EH (cell line): ENCODE measurements at places on chromosomes 3 and 15.

DNA sequence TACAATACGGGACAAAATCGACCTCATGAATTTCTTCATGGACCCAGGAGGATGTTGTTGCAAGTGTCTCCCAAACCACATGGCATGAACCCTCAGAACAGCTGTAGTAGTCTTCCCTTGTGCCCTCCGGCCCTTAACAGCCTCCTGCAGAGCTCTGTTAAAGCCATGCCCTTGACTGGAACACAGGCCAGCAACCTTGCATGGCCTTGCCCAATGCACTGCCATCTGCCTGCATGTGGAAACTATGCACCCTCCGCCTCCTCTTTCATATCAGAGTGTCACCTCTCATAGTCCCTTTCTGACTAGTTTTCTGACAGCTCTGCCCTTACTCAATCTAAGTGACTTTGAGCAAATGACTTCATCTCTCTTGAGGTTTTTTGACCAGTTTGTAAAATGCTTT lies 39.4 kb upstream of the TRIM71 start:
- DNase-seq: no peak

DNA sequence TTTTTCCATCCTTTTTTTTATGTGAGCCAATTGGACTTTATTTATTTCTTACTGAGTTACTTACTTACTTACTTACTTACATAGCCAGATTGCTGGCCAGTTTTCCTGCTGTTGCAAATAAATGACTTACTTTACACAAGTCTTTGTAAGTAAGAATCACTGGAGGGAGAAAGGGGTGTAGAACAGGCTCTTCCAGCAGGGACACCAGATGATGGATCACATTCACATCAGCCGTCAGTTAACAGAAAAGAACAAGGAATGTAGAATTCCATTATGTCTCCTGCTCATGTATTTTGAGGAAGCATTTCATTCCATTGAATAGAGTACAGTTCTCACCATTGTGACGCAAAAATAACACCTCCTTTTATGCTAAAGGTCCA lies 188.6 kb downstream of the FNDC3B start:
- no peak for DNase-seq

- DNase-seq: peak; percentile 32
Observed at GRCh38 chr3:113436809-113437208, 4.5 kb downstream of the CFAP44 start.

DNA sequence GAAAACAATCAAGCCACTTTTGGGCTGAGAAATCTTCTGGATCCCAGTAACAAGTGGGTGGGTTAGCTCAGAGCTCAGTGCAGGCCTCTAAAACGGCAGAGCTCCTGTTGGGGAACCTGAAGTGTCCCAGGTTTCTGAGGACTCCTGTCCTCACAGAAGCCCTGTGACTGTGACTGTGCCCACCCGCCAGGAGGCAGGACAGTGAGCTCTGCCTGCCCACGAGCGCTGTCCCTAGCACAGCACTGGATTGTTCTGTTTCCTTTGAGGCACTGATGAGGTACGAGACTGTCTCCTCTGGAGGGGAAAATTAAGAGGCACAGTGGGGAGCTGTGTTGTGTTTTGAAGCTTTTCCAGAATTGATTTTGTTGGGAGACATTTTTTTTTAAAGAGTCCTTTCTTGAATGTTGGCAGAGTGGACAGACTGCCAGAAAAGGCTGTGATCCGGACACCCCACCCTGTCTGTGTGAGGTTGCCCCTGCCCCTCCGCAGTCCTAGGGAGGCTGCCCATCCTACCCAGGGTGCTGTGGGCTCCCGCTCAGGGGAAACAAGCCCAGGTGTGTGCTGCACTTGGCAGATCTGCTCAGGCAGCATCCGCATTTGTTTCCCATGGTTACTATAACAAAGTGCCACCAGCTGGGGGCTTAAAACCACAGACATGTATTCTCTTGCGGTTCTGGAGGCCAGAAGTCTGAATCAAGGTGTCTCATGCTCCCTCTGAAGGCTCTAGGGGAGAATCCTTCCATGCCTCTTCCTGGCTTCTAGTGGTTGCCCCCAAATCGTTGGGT lies 66.6 kb upstream of the LARS2 start:
- no peak for DNase-seq

GRCh38 chr3:136631424-136631823 lies 120.8 kb downstream of the STAG1 start:
- no peak for DNase-seq

- DNase-seq: no peak
Observed at GRCh38 chr3:5485427-5485826, 297.9 kb downstream of the EDEM1 start.

DNA sequence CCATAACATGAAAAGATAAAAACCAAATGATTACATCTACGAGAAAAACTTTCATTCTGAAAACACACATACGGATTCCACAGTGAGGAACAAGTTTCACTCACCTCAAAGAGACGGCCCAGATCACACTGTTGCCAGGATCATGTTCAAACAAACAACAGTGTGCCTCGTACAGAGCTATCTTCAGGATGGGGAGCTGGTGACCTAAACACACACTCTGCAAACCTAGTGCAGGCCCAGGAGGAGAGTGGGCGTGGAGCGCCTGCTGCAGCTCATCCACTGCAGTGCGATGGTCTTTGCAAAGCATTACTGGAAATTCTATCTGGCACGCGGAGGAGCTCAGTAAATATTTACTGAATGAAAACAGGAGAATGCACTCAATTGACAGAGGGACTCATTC lies 38.5 kb downstream of the TAMM41 start:
- DNase-seq: no peak

GRCh38 chr15:43899928-43900327 lies 73.1 kb downstream of the WDR76 start:
- peak; percentile 11 for DNase-seq

DNA sequence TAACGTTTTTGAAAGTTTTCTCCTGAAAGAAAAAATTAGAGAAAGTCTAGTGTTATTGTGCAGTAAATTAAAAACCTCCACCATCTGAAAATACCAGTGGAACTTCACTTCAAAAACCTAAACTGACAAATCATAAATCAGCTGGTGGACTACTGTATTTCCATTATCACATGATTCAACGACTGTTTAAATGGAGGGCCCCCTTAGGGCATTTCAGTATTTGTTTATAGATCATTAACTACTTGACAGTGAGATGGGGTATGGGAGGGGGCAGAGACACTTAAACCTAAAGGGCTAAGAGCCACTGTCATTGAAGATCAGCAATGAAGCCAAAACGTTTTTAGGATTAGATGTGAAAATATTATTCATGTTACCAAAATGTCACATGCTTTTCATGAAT lies 8.8 kb upstream of the C15orf61 start:
- DNase-seq: peak; percentile 29

DNA sequence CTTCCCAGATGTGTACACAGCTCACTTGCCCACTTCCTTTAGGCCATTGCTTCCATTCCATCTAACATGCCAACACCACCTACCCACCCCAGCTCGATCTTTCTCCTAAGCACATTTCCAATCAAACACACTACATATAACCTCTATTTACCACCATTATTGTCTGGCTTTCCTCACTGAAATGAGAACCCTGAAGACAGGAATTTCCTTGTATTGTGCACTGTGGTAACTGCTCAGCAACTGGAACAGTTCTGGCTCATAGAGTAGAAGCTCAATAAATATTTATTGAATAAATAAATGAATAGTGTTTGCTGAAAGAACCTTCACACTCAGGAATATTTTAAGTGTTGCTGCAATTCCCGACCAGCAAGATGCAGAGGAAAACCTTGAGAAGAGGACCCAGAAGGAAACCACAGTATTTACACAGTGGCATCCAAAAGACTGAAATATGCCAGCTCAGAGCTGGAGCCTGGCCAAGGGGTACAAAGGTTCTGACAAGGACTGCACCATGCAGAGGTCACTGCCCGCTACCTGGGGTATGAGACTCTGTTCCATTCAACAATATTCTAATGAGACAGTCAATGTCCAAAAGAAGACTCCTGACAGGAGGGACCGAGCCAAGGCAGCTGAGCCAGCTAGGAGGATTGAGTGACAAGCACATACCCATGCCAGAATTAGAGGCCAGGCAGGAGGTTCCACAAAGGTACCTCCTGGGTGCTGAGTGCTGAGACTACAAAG lies 168.8 kb downstream of the NUP210 start:
- DNase-seq: no peak

DNA sequence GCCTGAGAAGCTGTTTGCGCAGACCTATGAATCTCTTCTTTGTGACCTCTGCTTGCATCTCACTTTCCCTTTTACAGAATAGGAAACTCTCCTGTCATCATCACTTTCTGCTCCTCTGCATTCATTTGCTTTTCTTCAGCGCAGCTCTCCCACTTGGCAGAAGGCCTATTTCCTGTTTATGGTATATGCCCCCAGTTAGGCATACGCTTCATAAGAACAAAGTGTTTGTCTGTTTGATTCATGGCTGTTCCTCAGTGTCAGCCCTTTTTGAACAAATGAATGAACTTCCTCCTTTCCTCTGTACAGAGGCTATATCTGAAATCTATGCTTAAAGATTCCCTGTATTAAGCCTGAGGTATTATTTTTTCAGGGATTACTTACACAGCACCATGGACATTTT lies 1216.9 kb upstream of the GBE1 start:
- no peak for DNase-seq

DNA sequence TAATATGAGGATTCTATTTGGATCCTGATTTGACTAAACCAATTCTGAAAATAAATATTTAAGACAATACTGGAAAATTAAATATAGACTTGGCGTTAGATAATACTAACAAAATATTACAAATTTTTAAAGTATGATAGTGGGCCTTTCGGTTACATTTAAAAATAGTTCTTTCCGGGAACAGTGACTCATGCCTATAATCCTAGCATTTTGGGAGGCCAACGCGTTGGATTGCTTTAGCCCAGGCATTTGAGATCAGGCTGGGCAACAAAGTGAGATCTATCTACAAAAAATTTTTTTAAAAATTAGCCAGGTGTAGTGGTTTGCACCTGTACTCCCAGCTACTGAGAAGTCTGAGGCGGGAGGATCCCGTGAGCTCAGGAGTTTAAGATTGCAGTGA lies 30.3 kb upstream of the GADL1 start:
- DNase-seq: peak; percentile 41

DNA sequence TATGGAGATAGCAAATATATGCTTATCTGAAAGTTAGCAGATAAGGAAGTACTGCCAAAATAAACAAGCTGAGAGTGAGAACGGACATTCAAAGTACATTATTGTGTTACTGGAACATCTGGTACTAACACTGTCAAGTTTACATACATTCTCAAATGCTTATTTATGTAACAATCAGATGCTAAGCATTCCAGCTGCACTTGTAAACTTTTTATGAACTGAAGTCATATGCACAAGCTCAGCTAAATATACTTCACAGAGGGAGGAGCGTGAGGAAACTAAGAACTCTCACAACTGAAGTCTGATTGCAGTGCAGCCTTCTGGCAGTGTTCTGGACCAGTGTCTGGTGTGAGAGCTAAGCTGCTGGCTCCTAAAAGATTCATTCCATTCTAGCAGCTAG lies 223.7 kb upstream of the NANOGP8 start:
- DNase-seq: peak; percentile 99

- DNase-seq: peak; percentile 10
Observed at GRCh38 chr3:159091936-159092335, 290.1 kb downstream of the MFSD1 start.

GRCh38 chr3:111819927-111820326 lies 39.1 kb upstream of the PHLDB2 start:
- DNase-seq: no peak

GRCh38 chr3:140931016-140931454 lies 10.6 kb upstream of the SLC25A36 start:
- no peak for DNase-seq

- DNase-seq: no peak
Observed at GRCh38 chr3:152345233-152345632, 76.5 kb downstream of the MBNL1 start.

DNA sequence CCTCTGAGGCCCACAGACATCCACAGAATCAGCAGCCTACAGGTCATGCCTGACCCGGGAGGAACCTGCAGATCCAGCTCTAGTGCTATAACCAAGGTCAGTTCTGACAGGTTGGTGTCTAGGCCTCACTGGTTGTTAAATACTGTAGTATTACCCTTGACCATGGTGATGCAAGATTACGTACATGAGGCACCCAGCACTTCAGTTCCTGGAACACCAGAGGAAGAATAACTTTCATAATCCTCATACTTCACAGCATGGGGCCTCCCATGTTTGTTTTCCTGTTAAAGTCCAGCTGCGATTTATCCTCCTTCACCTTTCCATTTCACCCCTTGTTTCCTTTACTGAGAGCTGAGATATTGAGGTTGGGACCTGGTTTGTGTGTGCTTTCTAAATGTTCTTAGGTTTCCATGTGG lies 34.4 kb upstream of the GLCE start:
- DNase-seq: peak; percentile 34

- no peak for DNase-seq
Observed at GRCh38 chr15:80500021-80500420, 95.8 kb downstream of the ARNT2 start.

DNA sequence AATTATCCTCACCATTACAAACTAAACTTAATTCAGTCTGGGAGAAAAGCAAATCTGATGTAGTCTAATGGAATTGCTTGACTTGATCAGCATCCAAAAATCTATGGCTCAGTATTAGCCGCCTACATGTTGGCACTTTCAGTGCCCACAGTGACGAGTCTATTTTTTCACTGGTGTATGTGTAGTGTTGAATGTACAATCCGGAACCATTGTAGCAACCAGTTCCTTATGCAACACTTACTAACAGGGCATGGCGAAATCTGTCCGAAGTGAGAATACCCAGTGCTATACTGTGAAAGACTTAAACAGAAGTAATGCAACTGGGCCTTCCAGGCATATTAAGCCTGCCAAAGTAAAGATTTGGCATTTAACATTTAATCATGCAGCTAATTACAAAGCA lies 18.6 kb downstream of the LRRN1 start:
- DNase-seq: no peak

- DNase-seq: no peak
Observed at GRCh38 chr3:141851411-141851810, 25.0 kb upstream of the ATP1B3 start.

DNA sequence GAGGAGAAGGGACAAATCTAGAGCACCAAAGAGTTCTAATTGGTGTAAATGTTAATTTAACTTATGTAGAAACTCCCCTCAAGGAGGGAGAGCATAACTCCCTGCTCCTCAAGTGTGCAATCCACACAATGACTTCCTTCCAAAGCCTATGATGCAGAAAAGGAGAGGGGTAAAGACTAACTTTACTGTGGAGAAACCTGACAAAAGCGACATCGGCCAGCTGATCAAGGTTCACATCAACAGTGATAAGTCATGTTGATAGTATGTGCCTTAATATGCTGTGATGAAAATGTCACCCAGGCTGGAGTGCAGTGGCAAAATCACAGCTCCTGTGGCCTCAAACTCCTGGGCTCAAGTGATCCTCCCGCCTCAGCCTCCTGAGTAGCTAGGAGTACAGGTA lies 76.5 kb downstream of the TFDP2 start:
- no peak for DNase-seq
